ENCODE measurements at places on chromosomes 5 and 9.

DNA sequence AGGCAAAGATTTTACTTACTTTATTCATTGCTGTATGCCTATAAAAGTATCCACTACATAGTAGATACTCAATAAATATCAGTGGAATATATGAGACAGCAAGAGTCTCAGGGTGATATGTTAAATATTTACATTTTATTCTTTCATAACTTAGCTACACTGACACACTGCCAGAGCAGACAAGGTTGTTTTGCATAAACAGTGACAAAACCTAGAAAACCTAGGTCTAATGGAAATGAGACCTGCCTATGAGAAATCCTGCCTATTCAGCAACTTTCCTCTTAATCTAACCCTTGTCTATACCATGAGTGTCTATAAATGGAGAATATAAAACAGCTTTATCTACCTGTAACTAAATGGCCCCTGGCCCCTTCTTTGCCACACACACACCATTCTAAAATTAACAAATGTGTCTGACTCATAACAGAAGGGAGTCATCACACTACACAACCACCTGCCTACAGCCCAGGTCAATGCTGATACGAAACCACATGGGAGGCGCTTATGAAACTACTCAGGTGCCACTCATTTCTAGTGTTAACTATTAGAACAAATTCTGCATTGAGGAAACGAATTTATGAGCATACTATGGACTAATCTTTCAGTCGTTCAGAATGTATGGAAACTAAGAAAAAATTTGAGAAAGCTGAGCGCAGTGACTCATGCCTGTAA is 60.3 kb downstream of the UBAP2 start:
- no peak for DNase-seq

DNA sequence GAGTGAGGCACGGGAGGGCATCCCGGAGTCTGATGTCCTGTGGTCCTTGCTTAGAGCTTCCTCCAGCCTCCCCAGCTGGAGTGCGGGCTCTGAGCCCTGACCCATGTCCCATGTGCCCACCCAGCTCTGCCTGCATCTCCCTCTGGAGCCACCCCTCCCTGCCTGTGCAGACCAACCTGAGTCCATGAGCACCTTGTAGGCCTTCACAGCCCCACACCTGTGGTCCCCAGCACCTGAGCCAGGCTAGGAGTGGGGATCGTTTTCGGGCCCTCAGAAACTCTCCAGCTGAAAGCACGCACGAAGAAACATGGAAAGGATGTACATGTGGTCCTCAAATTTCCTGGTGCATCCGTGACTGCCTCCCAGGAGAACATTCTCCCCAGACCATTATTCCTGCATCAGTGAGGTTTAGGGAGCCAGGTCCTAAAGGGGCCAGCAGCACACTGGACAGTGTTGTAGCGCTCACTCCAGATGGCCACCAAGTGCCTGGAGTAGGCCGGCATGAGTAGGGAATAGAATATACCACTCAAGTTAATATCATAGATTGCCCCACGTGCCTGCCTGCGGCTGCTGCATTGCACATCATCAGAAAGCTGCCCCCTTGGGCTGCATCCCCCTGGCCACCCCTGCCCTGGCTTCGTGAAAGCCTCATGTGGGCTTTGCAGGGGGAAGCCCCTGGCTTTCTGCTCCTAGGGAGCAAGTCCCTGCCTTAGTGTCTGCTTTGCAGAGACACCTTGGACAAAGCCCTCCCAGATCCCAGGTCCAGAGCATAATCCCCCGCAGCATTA is 80.6 kb downstream of the WNK2 start:
- DNase-seq = no peak

- no peak for DNase-seq
Measured at GRCh38 chr9:81461196-81461595, 228.2 kb downstream of the TLE1 start.

GRCh38 chr5:111685969-111686368 is 71.0 kb downstream of the NREP start:
- no peak for DNase-seq

DNA sequence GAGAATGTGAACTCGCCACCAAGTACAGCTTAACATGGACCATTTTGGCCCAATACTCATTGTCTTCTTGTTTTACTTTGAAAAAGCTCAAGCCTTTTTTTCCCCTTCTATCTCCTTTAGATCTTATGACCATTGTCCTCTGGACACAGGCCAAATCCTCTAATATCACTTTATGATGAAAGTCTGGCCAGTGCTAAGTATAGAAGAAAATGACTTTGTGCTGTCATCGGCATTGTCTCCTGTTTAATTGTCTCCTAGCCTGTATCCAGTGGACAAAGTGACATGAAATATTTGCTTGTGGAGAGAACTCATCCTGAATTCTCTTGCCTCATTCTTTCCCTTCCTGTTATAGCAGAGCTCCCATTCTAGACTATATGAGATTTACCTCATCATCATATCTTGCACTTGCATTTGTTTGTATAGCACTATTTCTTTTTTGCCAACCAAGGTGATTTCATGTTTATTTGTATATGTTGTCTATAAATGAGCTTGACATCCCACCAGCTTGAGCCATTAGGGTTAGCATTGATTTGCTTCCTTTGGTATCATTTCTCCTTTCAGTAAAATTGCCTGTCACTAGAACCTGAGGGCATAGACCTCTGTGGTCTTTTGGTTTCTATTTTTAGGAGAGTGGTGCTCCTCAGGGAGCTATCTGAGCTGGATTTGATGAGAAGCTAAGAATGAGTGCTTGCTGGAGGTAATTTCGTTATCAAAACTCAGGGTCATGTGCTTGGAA is 18.8 kb upstream of the TNFAIP8 start:
- no peak for DNase-seq

GRCh38 chr5:124297826-124298225 is 448.6 kb downstream of the ZNF608 start:
- no peak for DNase-seq

- DNase-seq = peak; percentile 54
Measured at GRCh38 chr5:14185326-14186058, 42.4 kb downstream of the TRIO start.

DNA sequence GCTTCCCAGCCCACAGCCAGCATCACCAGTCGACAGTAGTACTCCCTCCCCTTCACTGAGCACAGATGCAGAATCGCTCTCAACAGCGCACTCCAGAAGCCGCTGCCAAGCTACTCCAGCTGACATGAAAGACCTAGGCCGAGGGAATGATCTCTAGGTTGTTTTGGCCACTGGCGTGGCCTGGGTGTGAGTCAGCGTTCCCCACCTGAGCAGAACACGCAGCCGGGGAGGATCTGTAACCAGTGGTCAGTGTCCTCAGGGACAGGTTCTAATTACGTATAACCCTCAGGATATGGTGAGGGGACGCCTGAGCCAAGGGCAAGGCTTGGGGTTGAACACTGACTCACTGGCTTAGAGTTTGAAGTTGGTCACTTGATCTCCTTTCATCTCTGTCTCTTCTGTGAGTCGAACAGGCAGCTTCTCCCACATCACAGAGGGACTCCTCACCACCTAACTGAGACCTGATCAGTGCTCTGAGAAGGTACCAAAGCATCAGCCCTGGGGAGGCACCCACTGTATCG is 76.9 kb upstream of the IL17B start:
- DNase-seq = no peak

- DNase-seq = no peak
Measured at GRCh38 chr5:96651948-96652753, 10.0 kb upstream of the CAST start.

DNA sequence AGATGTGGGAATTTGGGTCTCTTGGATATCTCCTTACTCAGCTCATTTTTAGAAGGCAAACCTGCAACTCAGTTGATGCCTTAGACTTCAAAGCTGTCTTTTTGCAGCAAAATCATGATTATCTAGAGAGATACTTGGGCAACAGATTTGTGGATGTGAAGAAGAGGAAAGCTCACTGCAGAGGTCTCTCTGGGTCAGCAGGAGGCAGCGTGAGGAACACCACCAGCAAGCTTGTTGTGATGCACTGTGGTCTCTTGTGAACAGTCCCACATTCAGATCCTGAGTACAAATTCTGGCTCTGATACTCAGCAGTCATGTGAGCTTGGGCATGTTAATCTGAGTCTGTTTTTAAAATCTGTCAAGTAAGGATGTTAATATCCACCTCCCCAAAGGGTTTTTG is 26.3 kb upstream of the DMRT3 start:
- DNase-seq = no peak

DNA sequence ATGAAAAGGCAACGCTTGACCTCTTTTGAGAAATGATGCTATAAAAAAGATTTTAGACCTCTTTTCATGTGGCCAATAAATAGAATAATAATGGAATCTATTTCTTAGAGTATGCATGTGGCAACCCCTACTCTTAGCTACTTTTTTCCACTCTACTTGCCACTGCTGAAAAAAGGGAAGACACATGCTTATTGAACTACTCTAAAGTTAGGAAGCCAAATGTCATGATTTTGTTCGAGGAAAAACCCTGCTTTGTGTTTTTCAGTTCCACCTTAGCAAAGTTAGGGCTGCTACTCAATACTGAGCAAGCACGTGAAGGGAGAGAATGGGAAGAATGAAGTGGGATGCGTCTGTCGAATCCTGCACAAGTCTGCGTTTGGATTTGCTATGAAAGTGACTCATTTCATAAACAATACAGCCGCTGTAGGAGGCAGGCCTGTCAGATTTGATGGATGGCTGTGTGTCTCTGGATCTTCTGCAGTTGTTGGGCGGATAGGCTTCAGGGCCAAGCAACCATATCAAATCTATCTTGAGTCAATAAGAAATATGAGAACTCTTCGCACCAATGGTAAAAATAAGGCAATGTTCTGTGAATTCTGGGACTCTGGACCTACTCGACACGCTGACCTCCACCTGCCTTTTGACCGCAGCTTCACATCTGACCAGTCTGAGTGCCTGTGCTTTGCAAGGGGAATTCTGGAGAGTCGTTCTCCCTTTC is 333.6 kb downstream of the PIK3R1 start:
- DNase-seq = no peak

DNA sequence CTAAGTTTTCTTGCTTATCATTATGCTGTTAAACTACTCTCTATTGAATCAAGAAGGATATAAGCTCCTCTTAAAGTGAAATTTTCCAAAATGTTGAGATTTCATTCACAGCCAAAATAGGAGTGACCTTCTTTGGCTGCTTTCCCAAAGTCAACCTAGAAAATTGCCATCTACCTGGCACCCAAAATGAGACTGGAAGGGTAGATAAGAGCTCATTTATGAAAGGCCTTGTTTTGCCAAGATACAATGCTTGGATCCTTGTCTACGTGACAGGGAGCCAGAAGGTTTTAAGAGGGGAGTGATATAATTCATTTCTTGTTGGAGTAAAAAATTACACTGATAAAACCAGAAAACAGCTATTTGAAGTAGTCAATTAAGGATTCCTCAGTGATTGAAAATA is 287.1 kb downstream of the IZUMO3 start:
- no peak for DNase-seq

DNA sequence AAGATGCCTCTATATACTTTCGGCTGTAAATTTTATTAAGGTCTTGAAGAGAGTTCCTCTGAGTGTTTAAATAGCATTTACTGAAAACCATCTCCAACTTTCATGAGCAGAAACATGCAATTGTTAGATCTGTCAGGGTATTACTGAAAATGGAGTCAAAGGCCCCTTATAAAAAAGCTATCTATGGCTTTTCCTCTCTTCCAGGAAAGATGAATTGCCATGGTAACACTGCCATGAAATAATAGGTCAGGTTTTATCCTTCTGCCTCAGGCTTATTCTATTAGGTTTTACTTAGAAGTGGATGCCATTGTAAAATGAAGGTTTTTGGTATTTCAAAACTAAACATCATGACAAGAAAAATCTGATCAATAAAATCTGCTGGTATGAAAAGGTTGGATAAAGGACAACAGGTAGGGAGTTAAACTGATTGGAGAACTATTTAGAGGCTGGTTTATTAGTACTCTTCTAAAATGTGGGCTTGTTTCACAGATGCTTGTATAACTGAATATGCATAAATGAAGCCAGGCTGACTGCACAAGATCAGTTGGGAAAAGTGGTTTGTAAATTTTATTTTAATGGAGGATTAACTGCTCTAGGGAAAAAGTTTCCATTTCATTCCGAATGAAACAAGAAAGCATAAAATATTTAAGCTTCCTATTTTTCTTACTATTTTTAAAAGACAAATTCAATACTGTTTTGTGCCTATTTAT is 135.5 kb downstream of the RAB3C start:
- DNase-seq = no peak

DNA sequence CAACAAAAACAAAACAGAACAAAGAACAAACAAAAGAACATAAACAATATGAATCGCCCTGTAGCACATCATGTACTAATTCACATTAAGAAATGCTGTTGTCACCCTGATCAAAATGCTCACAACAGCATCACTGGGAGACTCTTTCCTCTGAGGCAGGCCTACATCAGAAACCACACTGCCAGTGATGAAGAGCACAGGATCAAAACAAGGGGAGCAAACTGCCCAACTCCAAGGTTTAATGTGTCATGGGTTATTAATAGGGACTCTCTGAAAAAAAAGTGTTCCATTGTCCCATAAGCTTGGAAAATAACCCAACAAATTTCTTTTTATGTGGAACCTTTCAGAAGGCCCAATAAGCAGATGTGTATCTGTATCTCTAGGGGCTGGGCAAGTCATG is 74.2 kb downstream of the PTPN3 start:
- no peak for DNase-seq

GRCh38 chr9:15115702-15116101 is 191.3 kb downstream of the TTC39B start:
- DNase-seq = no peak

GRCh38 chr5:10874541-10874940 is 113.5 kb upstream of the DAP start:
- DNase-seq = no peak

DNA sequence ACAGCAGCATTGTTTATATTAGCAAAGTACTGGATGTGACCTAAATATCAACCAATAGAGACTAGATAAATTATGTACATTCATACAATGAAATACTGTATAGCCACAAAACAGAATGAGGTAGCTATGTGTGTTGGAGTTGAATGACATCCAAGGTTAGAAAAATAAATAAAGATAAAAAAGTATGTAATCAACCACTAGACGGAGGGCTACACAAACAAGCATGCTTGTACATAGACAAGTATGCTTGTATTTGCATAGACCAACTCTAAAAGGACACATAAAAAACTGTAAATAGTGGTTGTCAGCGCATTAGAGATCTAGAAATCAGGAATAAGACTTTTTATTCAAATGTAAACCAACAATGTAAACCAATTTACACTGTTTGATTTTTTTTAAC is 3.0 kb downstream of the FEM1C start:
- no peak for DNase-seq

DNA sequence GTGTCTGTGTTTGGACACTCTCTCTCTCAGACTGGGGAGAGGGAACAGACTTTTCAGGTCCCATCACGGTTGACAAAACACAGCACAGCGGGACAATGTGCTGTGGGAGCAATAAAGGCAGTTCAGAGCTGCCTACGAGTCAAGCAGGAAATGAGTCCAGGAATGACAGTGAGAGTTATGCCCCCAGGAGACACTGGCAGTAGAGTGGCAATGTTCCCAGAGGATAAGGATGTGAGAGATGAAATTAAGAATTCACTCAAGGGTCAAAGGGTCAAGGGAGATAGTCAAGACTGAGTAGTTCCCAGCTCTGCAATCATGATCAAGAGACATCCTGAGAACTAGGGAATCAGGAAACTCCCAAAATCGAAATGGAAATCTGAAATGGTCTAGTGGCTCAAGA is 156.1 kb downstream of the LURAP1L start:
- no peak for DNase-seq
